Head of caudate nucleus (tissue), 42 donors: ENCODE measurements at places on chromosomes 3 and 15.

GRCh38 chr3:126473292-126474168, 2.2 kb downstream of the ZXDC start:
- DNase-seq: no peak

DNA sequence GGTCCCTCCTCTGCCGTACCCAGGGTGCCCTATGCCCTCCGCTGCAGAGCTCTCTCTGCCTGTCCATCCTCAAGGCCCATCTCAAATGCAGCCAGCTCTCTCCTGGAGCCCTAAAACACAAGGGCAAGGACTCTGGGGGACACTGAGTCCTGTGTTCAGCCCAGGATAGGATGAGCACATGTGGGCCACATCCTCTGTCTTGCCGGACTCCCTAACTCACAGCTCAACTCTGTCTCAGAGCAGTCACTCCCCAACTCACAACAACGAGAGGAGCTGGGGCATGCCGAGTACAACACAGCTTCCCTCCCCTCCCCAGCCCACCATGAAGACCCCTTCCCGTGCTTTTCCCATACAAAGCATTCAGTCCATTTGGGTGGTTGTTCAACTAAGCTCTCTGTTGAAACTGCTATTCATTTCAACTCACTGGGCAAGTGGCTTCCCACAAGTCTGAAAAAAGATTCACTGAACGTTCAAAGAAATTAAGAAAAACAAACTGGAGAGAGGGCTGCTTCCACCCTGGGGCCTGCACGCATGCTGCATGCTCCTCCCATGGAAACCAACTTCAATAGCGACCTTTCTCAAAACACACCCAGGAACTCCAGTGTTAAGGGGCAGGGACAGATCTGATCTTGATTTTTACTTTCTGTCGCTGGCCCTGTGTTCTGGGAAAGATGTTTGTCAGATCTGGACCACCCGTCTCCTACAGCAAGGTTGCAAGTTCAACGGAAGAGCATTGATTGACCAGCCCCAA, 124.3 kb upstream of the IGF1R start:
- no peak for DNase-seq

DNA sequence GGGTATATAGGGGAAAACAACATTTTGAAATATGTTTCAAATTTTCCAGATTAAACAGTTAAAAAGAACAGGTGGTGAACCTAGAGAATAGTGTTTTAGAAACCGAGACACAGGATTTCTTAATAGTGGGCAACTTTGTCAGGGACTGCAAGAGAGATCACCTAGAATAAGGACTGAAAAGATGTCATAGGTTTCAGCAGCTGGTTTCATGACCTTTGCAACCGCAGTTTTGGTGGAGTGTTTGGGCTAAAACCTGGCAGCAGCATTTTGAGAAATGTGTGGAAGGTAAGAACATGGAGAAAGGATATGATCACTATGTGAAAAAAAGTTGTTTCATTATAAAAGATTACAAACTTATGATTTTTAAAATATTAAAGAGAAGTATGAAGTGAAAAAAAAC, 34.9 kb downstream of the PRKCI start:
- no peak for DNase-seq

DNA sequence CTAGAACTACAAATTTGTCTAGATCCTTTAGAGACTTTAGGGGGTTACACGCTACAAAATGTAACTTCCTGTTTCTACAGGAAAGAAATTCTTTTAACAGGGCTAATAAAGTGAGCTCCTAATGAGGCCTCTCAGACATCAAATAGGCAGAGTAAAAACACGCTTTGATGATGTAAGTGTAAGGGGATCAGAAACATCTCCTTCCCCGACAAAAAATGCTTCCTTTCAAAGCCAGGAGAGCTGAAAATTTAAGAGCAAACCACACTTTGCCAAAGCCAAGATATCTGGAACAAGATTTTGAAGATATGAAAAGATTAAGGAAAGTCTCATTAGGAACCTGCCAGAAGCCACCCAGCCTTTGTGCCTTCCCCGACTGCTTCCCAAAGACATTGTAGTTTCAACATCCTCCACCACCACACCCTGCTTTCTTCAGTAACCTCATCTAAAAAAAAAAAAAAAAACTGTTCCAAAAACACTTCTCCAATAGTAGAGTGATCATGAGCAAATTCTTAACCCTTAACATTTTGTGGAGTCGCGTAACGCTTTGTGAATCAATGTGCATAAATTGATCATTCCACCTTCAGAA, 505.0 kb upstream of the THBS1 start:
- no peak for DNase-seq

DNA sequence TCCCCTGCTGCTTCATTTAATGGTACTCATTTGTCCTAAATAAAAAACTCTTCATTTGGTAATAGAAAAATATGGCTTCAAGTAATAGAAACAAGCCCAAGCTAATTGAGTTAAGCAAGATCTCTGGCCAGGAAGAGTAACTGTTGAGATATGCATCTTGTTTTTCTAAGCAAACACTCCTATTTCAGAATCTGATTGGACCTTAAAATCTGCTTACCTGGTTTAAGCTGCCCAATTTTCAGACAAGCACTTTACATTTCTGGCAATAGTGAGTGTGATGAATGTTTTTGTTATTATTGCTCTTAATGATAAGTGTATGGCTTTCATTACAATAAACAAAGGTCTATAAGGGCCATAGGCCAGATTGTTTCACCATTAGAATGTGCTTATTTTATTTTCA, 86.2 kb downstream of the CMSS1 start:
- DNase-seq: no peak

GRCh38 chr15:55348281-55348778, 29.3 kb downstream of the PIGB start:
- no peak for DNase-seq

- DNase-seq: no peak
These were observed 78.8 kb downstream of the ATP2B2 start for GRCh38 chr3:10426346-10427220.

DNA sequence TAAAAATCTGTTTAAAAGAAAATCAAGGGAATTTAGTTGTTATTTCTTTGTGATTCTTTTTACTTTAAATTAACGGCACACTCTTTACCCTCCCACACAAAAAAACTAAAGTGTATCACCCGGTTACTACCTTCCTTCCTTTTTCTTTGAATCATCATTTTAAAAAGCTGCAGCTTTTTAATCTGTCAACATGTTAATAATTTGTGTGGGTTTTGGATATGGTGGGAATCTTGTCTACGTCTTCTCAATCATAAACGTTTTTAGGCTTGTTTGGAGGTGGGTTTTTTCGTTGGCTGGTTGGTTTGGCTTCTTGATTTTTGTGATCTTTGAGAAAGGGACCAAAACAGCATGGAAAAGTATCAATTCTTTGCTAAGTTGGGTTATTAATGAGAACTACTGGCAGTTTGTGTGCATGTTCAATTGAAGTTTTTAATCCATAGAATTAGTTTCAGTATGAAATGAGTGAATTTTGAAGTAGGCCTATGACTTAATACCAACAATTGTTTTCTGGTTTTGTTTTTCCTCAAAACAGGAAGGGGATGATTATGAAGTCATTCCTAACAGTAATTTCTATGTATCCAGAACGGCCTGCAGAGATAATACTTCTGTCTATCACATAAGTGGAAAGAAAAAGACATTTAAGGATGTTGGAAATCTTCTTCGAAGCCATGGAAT, 4.5 kb downstream of the SMC4 start:
- no peak for DNase-seq
